ENCODE measurements at places on chromosomes 12 and 14.

DNA sequence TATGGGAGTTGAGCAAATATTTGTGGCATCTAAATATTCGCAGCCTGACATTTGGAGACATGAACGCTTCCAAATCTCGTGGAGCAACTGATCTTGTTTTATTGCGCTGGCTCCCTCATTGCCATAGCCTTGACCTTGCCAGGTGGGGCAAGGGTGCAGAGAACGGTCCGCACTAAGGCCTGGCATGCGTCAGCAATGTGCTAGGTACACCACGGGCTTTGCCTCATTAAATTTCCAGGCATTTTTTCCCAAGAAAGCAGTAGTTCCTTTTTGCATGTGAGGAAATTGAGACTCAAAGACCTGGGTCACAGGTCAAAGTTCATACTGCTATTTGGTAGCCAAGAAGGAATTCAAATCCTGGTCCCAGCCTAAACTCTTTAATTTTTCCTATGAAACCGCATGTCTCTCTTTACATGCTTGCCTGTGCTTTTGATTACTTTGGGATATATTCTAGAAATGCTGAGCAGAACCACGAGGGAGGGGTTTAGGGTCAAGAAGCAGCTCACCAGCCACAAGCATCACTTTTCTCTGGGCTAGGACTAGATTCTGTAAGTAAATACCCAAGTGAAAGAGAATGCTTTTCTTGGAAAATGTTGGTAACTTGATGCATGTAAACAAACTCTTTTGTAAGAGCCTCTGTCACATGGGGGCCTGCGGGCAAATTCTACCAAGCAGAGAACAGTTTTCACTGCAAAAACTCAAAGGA lies 891.6 kb downstream of the VRK1 start:
- no peak for DNase-seq

GRCh38 chr14:58749066-58749669 lies 111.4 kb downstream of the DACT1 start:
- peak; percentile 13 for DNase-seq

GRCh38 chr12:6231359-6232268 lies 31.4 kb downstream of the CD9 start:
- no peak for DNase-seq

- no peak for DNase-seq
Observed at GRCh38 chr14:52111583-52111982, 42.7 kb upstream of the NID2 start.

DNA sequence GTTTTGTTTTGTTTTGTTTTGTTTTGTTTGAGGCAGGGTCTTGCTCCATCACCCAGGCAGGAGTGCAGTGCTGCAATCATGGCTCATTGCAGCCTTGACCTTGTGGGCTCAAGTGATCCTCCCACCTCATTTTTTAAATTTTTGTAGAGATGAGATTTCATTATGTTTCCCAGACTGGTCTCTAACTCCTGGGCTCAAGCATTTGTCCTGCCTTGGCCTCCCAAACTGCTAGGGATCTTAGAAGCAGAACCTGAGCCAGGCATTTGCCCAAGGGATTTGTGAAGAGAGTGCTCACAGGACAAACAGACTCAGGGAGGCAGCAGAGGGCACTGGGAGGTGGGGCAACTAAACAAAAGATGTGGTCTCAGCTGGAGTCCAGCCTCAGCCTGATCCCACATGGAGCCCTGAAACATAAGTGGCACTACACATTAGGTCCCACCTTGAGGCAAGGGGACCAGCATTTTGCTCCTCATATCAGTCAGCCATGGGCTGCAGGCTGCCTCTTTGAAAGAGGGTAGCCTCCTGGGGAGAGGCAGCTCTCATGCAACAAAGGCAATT lies 86.2 kb upstream of the CMKLR1 start:
- DNase-seq = no peak

GRCh38 chr14:49858383-49858782 lies 5.8 kb upstream of the NEMF start:
- no peak for DNase-seq

DNA sequence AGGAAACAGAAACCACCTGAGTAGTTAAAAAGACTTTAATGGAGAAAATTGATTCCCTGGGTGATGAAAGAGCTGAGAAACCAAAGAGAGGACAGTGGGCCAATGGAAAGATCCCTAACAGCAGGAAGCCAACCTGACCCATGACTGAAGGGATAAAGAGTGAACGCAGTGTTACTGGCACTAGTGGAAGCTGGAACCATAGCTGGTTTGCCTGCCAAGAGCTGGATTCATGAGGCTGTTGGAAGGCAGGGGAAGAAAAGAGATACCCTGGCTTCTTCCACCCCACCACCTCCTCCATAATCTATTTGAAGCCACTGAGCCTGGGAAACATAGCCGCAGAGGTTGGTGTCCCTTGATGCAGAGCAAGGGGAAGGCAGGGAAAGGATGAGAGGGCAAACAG lies 125.5 kb upstream of the PRKD1 start:
- no peak for DNase-seq

DNA sequence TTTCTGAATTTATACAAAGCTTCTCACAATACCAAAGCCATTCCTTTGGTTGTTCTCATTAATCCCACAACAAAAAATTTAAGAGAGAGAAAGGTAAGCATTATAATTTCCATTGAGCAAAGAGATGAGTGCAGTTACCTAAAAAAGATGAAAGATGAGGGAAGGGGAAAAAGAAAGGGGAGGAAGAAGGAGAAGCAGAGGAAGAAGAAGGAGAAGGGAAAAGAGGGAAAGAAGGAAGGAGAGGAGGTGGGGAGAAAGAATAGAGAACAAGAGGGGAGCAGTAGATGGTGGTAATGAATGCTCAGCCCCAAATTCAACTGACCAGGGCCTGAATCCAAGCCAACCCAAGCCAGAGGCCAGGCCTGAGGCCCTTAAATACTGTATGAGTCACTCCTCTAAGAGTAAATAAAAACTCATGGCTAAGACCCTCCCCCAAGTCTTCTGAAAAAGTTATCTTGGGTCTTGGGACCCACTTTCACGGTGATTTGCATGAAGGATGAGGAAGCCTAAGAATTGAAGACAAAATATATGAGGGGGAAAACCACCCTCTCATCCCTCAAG lies 144.6 kb downstream of the ITPR2 start:
- DNase-seq = no peak

GRCh38 chr14:68929623-68930307 lies 49.3 kb downstream of the ACTN1 start:
- DNase-seq = no peak

DNA sequence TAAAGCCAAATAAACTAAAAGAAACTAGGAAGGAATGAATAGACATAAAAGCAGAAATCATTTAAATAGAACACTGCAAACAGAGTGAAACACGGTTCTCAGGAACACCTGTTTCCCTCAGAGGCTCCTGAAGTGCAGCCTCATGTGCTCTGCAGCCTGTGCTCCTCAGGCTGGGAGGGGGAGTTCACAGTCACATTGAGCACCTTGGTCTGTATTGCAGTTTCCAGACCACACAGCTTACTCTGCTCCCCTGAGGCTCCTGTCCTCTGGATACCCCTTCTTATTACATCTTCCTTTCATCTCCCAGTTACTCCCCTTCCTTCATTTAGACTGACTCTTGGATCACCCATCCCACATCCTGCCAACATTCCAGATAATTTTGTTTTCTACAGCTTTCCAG lies 49.7 kb upstream of the DCD start:
- DNase-seq = no peak

GRCh38 chr12:41325336-41325735 lies 137.2 kb downstream of the PDZRN4 start:
- no peak for DNase-seq

GRCh38 chr12:125519026-125519651 lies 453.9 kb downstream of the AACS start:
- DNase-seq = no peak

GRCh38 chr14:95185033-95185766 lies 27.9 kb upstream of the DICER1 start:
- DNase-seq = no peak

- DNase-seq = no peak
Observed at GRCh38 chr14:72237722-72238666, 305.8 kb downstream of the RGS6 start.

DNA sequence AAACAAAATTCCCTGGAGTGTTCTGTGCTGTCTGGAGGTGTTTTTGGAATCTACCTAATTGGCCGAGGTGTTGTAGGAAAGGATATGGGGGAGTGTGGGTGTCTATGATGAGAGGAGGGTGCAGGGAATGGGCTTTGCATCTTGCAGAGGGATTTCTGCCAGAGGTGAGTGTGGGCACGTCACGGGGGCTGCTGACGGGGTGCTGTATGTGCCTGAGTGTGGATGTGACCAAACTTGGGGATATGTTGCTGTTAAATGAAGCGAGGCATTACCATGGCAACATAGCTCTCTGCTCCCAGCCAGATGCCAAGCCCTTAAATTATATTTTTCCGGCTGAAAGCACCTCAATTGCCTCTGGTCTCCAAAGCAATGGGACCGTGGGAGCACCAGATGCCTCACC lies 44.3 kb upstream of the SPTLC2 start:
- peak; percentile 56 for DNase-seq

GRCh38 chr12:103794309-103795213 lies 46.5 kb downstream of the NT5DC3 start:
- no peak for DNase-seq

DNA sequence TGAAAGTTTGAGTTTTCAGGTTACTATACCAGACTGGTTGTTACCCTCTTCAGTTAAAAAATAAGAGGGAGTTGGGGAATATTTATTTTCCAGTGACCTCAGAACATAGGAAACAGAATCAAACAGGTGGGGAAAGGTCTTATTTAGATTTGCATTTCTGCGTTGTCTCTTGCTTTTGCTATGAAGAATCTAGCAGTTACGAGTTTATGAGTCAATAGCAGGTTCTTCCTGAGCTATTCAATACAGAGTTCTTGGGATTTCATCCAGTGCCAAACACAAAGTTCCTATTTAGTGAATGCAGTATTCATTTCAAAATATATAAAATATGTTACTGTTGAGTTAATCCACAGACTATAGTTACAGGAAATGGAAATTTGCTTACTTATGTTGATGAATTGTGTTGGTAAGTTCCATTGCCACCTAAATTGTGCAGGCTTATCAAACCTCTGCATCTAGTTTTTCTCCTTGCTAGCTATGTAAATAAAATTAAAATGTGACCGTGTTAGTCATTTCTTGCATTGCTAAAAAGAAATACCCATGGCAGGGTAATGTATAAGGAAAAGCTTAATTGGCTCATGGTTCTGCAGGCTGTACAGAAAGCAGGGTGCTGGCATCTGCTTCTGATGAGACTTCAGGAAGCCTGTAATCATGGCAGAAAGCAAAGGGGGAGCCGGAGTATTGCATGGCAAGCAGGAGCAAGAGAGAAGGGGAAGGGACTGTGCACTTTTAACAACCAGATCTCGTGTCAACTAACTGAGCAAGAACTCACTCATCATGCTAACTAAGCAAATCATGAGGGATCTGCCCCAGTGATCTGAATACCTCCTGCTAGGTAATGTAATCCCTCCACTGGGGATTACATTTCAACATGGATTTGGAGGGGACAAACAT lies 110.2 kb downstream of the KTN1 start:
- DNase-seq = no peak

GRCh38 chr12:57063991-57064685 lies 14.2 kb upstream of the MYO1A start:
- no peak for DNase-seq

DNA sequence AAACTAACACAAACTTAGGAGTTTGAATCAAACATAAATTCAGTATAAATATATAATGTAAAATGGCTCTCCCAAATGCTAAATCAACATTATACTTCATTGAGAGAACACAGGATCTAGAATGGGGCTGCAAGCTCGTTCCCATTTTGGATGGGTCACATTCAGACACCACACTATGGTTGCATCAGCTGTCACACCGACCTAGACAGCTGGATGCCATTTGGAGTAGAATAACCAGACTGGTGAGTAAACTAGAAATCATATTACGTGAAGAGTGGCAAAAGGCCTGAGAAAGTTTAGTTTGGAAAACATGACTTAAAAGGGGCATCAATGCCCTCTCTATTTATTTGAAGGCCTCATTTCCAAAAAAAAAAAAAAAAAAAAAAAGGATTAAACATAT lies 430.4 kb downstream of the NPAS3 start:
- DNase-seq = no peak

GRCh38 chr14:37153005-37153404 lies 19.4 kb downstream of the SLC25A21 start:
- no peak for DNase-seq

DNA sequence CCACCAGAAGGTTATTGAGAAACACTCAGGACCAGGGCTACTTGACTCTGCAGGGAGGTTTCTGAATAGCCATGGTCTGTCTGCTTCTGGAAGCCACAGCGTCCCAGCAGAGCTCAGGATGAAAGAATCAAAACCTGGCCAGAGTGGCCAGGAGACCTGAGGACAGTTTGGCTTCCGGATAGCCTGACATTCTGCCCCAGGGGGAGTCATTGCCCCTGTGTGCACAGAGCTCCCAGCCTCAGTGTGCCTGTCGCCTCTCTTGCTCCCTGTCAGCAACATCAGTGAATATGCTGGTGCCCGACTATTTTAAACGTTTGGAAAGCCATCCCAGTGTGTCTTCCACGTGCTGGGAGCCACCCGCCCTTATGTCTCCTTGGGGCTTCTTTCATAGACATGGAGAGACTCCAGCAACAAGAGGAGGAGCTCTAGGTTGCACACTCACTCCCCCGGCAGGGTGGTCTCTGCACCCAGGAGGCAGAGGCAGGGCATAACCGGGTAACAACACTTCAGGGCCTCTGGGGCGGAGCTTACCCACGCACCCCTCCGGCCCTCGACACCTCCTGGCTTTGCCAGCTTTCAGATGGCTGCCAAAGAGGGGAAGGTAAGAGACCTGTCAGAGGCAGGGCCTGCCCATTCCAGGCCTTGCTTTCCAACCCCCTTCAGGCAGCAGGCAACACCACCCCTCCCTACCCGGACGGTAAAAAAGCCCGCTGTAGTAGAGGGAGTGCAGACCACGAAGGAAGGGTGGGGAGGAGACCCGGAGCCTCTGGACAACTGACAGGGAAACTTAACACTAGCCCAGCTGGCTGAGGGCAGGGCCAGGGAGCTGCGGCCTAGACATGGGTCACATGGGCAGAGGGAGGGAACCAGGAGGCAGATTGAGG lies 19.0 kb upstream of the SLC6A12 start:
- DNase-seq = no peak

Data from DMS 273 treated with DMSO at 0.1 percent for 48 hours (cell line).